ENCODE measurements at places on chromosomes 12 and 14. TPM values are rescaled to one million over a fixed set of nuclear protein-coding genes. Genes with fewer than 3 reads are reported as not detected.

Gene KIF5A
- under 0.01 TPM for total RNA-seq

DNA sequence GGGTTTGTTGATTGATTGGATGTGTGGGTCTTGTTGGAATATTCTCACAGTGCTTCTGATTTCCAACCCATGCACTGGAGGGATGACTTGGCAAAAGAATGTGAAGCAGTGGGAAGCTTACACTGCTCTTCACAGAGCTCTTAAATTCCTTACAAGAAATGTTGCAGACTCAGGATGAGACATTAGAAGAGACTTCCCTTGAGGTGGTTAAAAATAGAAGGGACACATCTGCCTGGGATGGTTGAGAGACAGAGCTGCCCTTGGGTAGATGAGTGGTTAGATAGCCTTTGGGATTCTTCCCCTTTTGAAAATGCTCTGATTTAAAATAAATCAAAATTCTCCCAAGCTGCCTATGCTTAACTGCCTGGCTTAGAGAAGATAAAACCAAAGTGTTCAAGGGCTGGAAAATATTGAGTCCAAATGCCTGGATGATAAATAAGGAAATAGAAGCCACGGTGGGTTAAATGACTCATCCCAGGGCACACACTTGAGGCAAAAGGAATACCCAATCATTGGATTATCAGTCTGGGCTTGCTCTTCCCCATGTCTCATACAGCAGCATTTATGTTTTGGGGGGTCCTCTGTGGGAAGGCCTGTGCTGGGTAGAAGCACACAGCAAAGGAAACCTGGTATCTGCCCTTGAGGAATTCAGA lies 264.3 kb downstream of the AKAP6 start:
- peak; percentile 90 for DNase-seq

Gene NPAS3
- not detected for total RNA-seq

- DNase-seq, result no peak
These were observed 39.2 kb upstream of the PLEKHG6 start for GRCh38 chr12:6271281-6271680.

- peak; percentile 40 for DNase-seq
These were observed 57.7 kb downstream of the ATP2A2 start for GRCh38 chr12:110338754-110339153.

Gene SRRM4
- not detected for total RNA-seq

GRCh38 chr12:52949413-52950331 lies 754 bp downstream of the KRT18 start:
- DNase-seq, result peak; percentile 85

GRCh38 chr14:97387252-97387874 lies 590.2 kb downstream of the VRK1 start:
- DNase-seq, result no peak

GRCh38 chr12:122395319-122395718 lies 27.1 kb downstream of the CLIP1 start:
- DNase-seq, result peak; percentile 87

Gene DEGS2
- total RNA-seq, result not detected

DNA sequence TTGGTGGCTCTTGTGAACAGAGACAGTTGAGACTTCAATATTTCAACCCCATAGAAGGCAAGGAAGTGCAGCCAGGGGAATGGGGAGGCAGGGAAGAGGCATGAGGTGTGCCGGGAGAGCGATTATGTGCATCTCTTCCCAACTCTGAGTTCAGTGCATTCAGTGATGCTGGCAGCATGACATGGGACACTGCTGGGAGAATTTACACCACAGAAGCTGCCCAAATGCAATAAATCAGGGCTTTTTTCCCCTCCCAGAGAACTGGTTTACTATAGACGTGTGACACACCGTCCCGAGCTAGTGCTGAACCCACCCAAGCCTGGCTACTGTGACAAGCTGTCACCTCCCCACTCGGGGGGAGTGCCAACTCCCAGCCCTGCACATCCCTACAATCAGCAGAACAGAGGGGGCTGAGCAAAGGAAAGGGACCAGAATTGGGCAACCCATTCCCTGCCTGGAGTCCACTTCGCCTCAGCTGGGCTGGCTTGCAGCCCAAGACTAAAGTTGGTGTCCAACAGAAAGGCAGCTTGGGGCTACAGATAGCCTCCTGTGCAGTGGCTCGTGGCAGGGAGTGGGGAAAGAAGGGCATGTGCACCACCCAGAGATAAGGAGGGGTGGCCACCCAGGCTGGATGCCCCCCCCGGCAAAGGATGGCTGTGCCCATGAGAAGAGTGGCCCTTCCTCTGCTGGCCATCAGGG lies 16.7 kb downstream of the AHSA1 start:
- DNase-seq, result no peak

- no peak for DNase-seq
These were observed 75.6 kb downstream of the LMO3 start for GRCh38 chr12:16530268-16530850.

DNA sequence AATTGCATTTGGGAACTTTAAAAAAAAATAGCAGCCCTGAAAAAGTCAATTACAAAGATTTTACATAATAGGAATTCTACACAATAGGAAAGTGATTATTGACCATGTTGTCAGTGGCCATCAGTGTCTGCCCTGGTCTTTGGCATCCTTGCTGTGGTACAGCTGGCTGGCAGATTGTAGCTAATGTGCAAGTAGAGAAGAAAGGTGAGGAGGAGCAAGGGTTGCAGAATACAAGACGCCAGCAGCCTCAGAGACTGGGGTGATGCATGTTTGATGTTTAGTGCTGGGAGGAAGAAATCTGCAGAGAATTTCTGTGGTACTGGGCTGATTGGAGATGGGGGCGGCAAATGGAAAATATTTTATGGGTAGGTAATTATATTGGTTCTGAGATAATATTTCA lies 322.9 kb downstream of the TMEM117 start:
- DNase-seq, result no peak

Data from GM23248 (cell line).